ENCODE measurements at places on chromosomes 7 and 10.

- DNase-seq, result no peak
These were observed 25.1 kb downstream of the DDIT4 start for GRCh38 chr10:72298592-72299519.

- DNase-seq, result no peak
These were observed 188.4 kb downstream of the CYP26A1 start for GRCh38 chr10:93261961-93262610.

GRCh38 chr7:42014625-42015618 is 222.1 kb downstream of the GLI3 start:
- no peak for DNase-seq

DNA sequence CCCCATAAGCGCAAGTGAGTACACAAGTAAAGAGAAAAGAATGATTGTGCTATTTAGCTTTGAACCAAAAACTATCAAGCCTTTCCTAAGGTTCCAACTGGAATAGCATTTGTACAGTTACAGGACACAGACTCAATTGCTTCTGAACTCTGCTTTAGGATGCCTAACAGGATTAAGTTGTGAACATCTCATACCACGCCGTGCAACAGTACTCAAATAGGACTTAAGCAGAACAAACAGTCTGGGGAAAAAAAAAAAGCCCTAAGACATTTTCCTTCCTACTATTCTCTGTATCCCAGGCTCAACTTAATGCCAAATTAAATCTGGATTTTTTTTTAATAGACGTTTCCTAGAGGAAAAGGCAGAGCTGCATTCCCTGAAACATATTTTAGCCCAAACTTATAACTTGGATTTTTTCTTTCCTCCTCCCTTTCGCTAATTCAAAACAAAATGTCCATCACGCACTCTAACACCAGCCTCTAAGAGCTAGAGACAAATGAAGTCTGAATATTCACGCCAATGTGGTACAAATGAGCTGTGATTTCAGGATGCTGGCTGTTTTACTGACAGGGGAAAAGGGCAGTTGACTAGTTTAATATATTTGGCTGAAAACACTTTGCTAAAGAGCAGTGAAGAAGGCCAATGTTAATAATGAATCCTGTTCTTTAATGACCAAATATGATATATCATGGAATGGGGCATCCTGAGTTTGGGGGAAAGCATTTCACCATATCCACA is 68.6 kb downstream of the CALD1 start:
- no peak for DNase-seq

DNA sequence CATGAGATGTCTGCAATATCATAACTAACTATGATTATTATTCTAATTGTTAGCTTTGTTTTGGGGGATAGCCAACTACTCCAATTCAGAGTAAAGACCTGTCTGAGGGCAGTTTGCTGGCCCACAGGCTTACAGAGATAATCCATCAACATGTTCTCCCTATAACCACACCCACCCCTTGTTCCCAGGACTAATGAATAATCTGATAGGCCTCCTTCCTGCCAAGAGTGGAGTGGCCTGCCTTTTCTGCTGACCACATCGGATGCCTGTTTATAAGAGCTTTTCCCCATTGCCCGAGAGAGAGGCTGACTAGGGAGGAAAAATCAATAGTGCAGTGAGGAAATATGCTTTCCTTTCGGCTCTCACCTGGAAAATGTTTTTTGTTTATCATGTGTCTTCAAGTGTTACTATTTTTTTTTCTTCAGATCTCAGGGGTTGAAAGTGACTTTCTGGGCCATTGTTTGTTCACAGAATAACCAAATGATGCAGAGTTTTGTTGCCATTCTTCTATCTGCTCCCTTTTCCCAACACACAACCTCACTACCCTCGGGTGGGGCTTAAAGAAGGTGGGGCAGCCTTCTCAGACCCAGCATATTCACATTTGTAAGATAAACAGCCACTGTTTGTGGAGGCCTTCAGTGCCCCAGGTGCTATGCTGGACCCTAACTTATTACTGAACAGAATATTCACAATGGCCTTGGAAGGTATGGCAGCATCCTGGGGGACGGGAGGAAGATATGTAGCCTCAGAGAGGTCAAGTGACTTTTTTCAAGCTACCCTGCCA is 38.4 kb downstream of the PLPP4 start:
- no peak for DNase-seq

- no peak for DNase-seq
These were observed at the start of gene KIAA1549 for GRCh38 chr7:138981332-138982203. TSS of gene KIAA1549 (minus strand) at chr7:138981389. CDS start at chr7:138981269, 120 bp downstream.

DNA sequence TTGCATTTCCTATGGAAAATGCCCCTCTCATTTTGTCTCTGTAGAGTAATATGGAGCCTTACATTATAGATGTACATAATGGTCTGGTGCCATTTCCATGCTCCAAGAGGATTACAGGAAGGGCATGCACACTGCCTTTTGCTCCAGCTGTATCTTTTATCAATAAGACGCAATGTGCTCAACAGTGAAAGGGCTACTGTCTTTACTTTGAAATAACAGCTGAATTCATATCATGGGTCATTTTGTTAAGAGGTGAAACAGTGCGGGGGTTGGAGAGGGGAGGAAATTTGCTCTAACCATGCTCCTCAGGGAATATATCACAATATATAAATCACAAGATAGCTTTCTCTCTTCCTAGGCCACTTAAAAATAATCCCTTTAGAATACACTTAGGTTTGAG is 77.7 kb downstream of the ICA1 start:
- DNase-seq, result no peak

DNA sequence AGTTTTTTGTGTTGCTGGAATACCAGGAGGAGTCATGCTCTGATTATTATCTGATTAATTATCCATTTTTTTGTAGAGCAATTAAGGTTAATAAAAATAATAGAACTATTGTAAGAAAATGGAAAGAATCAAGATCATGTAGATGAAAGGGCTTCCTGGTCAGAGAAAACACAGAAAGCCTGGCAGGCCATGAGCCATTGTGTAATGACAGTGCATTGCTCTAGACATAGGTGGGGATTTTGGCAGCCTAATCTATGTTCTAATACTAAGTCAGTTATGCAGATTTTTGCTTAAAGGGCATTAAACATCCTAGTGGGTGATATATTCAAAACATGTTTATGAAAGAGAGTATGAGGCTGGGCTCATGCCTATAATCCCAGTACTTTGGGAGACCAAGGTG is 198.2 kb downstream of the PPP1R9A start:
- no peak for DNase-seq

GRCh38 chr7:150799741-150800580 is at the start of gene TMEM176B:
TSS of gene TMEM176B (minus strand) at chr7:150800364. CDS start at chr7:150796569, 3,795 bp downstream.
- DNase-seq, result no peak

DNA sequence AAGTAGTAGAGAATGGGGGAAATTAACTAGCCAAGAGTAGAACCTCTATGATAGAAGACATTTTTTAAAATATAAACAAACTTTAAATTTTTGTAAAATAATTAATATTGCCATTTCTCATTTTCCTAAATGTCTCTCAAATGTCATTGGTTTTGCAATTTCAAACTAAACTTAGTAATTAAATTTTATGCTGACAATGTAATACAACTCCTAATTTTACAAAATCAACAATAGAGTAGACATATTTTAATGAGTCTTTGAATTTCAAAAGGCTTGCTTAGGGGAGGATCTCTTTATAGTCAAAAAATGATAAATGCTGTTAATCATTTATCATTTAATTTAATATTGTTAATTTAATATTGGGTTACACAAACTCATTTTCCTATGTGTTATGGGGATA is 81.8 kb downstream of the ZWINT start:
- DNase-seq, result no peak

DNA sequence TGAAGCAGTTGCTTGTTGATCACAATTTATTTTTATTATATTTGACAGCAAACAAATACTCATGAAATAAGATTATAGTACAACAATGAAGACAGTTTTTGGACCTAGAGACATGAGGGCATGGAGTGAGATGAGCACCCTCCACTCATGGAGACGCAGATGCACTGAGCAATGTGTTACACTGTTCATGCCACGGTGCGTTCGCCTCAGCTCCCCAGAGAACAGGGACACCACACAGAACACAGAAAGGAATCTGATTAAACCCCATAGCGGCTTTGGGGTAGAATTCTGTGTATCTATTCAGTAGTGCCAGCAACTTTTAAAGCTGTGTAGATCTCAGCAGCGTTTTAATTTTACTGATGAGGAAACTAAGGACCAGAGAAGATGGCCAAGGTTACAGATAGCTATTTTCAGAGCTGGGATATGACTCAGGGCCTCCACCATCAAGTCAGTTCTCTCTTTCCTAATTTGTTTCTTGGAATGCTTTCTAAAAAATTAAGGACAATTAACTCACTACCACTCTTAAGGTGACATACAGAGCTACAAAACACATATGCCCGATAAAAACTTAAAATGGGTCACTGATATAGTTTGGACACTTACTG is 33.6 kb downstream of the FAM25A start:
- no peak for DNase-seq

- no peak for DNase-seq
These were observed 46.3 kb upstream of the HYAL4 start for GRCh38 chr7:123798532-123799188.

GRCh38 chr10:126186766-126187165 is 201.5 kb downstream of the ADAM12 start:
- no peak for DNase-seq

DNA sequence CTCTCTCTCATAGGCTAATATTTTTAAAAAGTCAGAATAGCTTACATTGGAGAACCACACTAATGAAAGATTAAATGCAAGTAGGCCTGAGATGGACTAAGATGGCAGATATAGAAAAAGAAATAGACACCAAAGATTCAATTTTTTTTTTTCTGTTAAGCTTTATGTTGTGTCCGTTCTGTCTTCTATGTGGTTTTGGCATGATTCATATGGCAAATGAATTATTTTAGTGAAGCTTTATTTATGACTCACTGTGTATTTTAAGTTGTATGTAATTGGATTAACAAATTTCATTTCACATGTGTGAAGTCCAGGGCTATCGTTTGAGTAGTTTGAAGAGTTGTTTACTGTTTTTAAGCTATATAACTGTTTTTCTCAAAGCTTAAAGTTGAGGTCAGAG is 214.8 kb downstream of the CAMK1D start:
- DNase-seq, result no peak

- DNase-seq, result no peak
These were observed 1.0 kb upstream of the ENO4 start for GRCh38 chr10:116848032-116848943.

DNA sequence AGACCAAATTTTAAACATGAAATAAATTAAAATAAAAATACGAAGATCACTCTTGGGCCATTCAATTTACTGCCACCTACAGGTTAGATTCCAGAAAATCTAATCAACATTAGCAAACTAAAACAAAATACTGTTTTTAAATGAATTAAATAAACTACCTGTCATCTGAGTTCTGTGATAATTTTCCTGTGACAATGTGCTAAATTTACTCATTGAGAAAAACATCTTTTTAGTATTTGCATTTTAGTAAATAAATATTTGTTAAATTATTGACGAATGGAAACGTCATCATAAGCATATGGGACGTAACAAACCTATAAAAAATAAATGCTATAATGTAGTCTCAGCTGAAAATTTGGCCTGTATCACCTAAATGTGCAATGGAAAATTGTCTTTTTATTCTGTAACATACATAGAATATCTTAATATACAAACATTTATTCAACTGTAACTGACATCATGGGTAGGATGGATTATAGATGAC is 72.1 kb downstream of the ITGB8 start:
- DNase-seq, result no peak

- no peak for DNase-seq
These were observed 6.1 kb upstream of the LAMB4 start for GRCh38 chr7:108136191-108136688.

- DNase-seq, result no peak
These were observed 63.0 kb downstream of the VAX1 start for GRCh38 chr10:117075064-117075463.

GRCh38 chr7:99808766-99809165 is 19.0 kb upstream of the CYP3A43 start:
- no peak for DNase-seq

DNA sequence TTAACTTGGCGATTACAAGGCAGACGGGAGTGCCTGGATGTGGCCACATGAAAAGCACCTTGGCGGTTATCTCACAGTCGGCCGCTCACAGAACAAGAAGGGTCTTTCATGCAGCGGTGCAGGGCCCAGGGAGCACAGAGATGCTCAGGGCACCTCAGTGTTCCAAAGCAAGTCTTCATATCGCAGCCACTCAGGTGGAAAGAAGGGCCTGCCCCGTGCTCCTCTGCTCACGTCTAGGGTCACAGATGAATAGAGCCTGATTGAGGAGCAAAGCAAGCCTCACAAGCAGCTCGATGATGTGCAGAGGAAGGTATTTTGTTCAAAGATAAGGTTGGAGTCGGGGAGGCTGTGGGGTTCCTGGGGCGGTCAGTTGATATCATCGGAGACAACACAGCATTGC is 297.8 kb downstream of the WDR11 start:
- DNase-seq, result no peak

DNA sequence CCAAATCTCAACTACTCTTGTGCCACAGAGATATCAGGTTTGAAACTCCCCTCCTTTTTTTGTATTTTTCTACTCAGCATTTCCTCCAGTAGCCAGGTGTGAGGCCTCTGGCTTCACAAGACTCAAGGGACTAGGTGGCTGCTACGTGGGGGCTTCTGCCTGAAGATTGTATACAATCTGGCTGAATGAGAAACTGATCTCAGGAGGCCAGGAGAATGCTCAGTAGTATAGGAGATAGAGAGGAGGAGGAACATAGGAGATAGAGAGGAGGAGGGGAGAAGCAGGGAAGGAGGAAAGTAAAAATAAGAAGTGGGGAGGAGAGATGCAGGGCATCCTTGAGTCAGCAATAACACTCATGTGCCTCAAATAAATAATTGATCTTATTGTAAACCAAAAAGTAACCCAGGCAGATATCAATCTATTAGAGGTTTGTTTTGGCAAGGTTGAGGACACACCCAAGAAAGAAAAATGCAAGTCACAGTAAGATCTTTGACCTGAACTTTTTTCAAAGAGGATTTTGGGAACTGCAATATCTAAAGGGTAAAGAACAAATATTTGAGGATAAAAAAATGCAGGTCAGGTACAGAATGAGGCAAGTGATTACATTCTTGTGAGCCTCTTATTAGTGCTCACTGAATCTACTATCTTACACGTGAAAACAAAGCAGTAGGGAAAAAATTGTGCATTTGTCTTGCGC is 36.8 kb downstream of the AKR1C8 start:
- no peak for DNase-seq

GRCh38 chr10:34689053-34689452 is 126.0 kb downstream of the PARD3 start:
- DNase-seq, result no peak

DNA sequence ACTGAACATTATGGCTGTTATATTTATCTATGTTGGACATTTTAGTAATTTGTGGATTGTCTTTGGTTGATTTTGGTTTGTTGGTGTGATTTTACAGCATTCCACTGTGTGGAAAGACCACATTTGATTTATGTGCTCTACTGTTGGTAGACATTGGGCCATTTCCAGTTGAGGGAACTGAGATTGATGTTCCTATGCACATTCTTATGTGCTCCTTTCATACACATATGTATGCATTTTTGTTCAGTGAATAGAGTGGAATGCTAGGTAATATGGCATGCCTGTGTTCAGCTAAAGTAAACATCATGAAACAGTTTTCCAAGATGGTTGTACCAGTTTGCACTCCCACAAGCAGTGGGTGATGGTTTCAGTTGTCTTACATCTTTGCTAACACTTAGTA is 15.1 kb downstream of the CACNB2 start:
- no peak for DNase-seq

GRCh38 chr7:124655990-124656389 is 109.6 kb downstream of the GPR37 start:
- no peak for DNase-seq

- DNase-seq, result no peak
These were observed 128.0 kb downstream of the NXPH1 start for GRCh38 chr7:8561449-8561848.
